CD4-positive, alpha-beta T cell treated with Interleukin-1 beta for 1 hour (primary cell): ENCODE measurements at places on chromosomes 4 and X.

GRCh38 chrX:114712466-114712865, 128.6 kb downstream of the HTR2C start:
- DNase-seq, result no peak

DNA sequence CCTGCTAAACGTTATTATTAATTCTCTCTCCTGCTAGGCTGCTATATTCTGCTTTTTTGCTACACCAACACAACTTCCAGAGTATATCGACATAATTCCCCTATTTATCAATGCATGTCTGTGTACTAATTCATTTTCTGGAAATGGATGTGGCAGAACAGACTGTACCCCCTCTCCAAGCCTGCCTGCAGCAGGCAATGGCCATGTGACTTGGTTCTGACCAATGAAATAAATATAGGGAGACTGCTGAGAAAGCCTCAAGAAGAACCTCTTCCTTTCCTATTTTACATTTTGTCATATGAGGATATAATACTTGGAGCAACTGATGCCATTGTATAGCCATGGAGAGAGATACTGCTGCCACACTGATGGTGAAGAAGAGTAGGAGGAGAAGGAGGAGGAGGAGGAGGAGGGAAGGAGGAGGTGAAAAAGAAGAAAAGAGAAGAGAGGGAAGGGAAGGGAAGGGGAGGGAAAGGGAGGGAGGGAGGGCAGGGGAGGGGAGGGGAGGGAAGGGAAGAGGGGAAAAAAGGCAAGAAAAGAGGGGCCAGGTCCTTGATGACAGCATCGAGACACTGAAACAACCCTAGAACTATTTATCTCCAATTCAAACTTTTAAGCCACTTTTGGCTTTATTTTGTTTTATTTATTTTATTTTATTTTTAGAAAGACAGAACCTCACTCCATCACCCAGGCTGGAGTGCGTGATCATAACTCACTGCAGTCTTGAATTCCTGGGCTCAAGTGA, 57.0 kb upstream of the SPP1 start:
- DNase-seq, result no peak

GRCh38 chrX:121755541-121755940, 708.1 kb downstream of the GLUD2 start:
- DNase-seq, result no peak

GRCh38 chr4:85459736-85460135, 15.2 kb upstream of the ARHGAP24 start:
- no peak for DNase-seq

GRCh38 chr4:32192363-32192762, 1472.2 kb downstream of the PCDH7 start:
- DNase-seq, result no peak

GRCh38 chrX:109848461-109849050, 115.5 kb upstream of the ACSL4 start:
- no peak for DNase-seq

DNA sequence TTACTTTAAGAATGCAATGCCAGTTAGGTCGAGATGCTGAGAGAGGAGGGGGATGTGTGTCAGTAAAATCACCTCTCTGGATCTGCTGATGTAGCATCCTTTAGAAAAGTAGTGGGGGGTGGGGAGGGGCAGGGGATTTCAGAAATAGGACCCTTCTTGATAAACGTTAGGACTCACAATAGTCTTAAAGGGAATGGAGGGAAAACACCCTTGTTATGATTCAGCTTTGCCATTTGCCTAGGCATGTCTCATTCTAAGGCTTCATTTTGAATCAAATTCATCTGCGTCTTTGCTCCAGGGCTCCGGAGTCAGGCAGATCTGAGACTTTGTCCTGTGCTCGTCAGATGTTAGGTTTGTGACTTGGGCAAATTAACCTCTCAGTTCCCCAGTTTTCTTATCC, 879 bp downstream of the SH2D1A start:
- peak; percentile 34 for DNase-seq

DNA sequence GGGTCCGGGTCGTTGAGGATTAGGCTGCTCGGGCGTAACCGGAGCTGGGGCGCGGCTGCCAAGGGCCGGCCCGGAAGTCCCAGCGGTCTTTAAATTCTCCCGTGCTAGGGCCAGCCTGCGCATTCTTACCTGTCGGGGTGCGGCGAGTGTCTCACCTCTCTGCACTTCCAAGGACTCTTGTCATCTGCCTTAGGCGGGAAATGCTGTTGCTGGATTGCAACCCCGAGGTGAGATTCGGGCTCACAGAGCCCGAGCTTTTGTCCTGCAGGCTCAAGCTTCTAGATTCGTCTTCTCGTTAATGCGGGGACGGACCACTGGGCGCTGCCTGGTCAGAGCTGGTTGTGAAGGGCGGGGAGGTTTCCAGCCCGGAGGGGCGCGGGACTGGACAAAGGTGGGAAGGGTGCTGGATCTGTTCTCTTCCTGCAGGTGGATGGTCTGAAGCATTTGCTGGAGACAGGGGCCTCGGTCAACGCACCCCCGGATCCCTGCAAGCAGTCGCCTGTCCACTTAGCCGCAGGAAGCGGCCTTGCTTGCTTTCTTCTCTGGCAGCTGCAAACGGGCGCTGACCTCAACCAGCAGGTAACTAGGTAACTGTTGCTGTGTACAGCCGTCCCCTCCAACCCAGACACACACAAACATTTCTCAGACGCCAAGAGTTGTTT, at the start of gene ANKRD37:
TSS of gene ANKRD37 (plus strand) at position 118 of the 662 bp plus-strand sequence. CDS start at position 201, 83 bp downstream.
- no peak for DNase-seq

DNA sequence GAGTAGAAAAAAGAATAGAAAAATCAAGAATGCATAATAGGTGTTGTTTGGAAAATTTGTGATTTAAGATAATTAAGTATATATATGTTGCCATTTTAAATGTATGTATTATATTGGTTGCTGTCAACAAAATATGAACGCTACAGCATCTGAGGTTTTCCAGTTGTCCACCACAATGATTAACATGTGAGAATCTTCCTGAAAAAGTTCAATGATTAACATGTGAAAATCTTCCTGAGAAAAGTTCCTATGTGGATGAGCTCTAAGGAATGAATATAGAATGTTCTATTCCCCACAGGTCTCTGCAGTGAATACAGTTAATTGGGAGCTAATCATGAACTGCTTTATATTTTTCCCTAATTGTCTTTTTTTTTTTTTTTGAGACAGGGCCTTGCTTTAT, 214.7 kb downstream of the CBR4 start:
- no peak for DNase-seq

DNA sequence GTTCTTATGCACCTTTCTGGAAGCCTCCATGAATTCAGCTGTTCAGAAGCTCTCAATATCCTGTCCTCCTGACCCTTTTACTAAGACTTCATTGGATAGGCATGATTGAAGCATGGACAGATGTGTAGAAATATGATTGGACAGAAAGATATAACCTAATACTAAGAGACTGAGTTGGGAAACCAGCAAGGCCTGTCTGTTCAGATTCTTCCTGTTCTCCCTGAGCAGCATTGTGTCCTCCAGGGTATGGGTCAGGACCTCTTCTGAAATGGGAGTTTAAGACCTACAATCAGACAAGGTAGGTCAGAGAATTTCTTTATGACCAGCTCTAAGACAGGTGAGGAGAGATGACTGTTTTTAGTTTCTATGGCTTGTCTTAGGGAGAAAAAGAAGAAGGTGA, 23.9 kb upstream of the MAGEA11 start:
- no peak for DNase-seq

GRCh38 chrX:135112743-135113142, 7.6 kb downstream of the ETDB start:
- DNase-seq, result no peak

DNA sequence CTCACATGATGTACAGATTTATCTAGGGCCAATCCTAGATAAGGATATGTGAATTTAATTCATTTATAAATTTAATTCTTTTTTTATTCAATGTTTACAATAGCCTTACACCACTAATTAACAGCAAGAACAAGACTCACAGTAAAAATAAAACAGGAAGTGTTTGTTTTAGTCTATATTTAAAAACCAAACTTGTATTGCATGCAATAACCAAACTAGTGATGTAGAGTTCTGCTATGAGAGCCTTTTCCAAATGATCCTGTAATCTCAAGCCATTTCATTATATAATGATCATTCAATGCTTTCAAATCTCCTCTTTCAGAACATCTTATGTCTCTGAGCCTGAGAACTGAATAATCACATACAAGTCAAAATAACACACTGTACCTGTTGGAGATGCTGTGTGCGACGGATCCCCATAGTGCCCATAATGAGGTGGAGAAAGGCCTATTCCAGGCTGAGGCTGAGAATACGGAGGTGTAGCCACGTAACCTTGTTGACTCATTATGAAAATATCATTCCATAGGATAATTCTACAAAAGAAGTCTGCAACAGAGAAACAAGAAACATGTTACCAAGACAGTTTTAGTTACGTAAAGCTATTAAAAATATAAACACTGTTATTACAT, 2.6 kb downstream of the SEC24D start:
- DNase-seq, result no peak

DNA sequence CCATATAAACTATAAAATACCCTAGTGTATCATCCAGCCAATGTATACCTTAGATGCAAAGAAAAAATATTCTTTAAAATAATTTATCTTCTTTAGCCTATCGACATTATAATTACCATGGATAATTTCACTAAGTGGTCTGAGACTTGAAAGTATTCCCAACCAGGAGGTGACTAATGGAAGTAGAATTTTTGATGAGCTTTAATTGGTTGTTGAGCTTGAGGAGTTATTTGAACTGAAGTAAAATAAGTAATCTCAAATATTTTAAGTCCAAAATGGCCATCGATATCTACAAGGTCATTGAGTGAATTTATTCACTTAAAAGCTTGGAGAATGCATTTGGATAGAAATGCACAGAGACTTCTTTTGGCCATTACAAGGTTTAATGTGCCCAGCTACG, 436.2 kb downstream of the TLL1 start:
- DNase-seq, result no peak

DNA sequence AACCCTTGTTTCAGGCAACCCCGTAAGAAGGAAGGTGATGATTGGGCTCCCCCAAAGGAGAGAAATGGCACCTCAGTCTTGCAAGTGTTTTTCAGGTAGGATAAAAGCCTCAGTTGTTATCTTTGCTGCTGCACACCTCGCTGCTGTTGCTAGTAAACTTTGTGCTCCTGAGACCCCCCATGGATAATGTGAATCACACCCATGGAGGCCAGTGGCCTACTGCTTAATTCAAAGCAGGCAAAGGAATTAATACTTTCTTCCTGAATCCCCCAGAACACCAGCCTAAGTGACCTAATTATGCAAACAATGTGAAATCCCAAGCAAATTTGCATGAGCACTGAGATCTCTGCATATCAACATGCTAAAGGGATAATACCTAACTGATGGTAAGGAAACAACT, 337.5 kb downstream of the GRIA2 start:
- DNase-seq, result no peak

GRCh38 chrX:19904778-19905367, 17.5 kb upstream of the SH3KBP1 start:
- DNase-seq, result no peak

DNA sequence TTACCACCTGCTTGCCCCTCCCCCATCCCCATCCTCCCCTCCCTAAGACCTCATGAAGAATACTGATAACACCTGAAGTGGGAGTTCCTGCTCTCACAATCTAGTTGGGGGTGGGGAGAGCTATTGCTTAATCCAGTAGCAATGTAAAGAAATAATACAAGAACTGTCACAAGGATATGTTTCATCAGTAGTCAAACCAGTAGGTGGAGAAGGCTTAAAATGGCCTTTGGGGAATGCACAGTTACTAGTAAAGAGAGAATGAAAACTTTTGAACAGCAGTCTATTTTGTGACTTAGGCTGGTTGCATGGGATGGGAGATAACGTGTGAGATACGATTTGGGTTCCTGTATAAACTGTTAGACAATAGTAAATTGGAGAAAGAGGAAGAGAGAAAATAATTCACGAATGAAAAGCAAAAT, 6.0 kb downstream of the GALNT7 start:
- no peak for DNase-seq

GRCh38 chr4:54333657-54334056, 104.6 kb downstream of the PDGFRA start:
- no peak for DNase-seq

DNA sequence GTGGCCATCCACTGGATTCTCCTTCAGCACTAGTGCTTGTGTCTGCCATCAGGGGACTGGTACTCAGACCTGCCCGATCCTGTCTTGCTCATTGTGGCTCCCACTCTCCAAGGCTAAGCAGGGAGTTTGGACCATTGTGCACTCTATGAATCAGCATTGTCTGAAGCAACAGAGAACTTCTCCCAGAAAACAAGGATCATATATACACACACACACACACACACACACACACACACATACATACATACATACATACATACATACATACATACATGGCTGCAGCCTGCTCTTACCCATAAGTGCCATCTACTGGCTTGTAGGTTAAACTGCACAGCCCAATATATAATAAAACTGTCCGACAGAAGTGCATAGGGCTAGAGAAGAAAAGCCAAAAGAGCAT, 345.3 kb upstream of the LCORL start:
- peak; percentile 24 for DNase-seq

- peak; percentile 86 for DNase-seq
These were observed 44.5 kb downstream of the FGFRL1 start for GRCh38 chr4:1055721-1056590.

- DNase-seq, result no peak
These were observed 17.6 kb downstream of the SH3TC1 start for GRCh38 chr4:8216443-8217245.

DNA sequence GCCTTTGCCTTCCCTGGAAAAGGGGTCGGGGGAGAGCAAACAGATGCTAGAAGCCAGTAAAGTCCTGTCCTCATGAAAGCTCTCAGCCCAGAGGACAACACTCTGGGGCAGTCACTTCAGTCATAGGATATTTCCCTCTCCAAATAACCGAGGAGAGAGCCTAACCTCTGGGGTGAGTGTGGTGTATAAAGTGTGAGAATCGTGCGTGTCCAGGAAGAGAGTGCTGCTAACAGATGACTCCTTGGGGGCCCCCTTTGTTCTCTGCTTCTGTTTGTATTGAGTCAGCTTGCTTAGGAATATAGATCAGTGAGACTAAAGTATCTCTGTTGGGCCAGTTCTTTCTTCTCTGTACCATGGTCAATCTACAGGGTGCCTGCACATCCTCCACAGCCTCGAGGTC, 247.2 kb downstream of the PALLD start:
- DNase-seq, result no peak

DNA sequence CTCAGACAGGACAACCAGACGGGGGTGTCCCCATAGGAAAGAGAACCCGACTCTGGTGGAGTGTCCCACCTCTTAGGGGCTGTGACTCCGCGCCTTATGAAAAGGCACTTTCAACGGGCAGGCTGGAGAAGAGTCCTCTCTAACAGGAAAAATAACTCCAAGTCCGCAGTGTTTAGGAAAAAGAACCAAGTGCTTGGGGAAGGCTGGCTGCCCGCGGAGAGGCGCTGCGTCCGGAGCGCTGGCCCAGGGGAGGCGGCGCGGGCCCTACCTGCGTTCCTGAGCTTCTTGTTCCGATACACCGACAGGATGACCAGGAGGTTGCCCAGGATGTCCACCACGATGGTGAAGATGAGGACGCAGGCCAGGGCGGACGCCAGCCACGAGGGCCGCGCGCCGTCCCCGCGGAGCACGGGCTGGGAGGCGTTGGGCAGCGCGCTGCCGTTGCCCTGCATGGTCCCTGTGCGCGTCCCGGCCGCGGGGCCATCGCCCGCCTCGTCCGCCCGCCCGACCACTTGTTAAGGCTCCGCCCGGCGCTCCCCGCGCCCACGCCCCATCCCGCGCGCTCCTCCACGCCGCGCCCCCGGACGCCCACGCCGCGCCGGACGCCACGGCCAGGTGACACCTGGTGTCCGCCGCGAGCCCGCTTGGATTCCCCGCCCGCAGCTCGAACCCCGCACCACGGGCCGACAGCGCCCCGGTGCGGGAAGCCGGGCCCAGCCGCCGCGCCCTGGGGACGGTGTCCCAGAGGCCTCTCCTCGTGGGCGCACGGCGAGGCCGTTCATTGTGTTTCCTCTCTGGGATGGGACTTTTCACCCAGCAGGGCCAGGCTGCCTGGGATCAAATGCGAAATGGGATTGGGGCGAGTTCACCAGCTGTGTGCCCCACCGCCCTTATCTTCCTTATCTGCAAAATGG, at the start of gene MTNR1A:
TSS of gene MTNR1A (minus strand) at position 654 of the 914 bp plus-strand sequence. CDS start at position 452, 202 bp downstream.
- no peak for DNase-seq
